ENCODE measurements at places on chromosomes 16 and 17.

GRCh38 chr17:82047379-82047778 is 4.2 kb downstream of the RFNG start:
- DNase-seq = no peak

DNA sequence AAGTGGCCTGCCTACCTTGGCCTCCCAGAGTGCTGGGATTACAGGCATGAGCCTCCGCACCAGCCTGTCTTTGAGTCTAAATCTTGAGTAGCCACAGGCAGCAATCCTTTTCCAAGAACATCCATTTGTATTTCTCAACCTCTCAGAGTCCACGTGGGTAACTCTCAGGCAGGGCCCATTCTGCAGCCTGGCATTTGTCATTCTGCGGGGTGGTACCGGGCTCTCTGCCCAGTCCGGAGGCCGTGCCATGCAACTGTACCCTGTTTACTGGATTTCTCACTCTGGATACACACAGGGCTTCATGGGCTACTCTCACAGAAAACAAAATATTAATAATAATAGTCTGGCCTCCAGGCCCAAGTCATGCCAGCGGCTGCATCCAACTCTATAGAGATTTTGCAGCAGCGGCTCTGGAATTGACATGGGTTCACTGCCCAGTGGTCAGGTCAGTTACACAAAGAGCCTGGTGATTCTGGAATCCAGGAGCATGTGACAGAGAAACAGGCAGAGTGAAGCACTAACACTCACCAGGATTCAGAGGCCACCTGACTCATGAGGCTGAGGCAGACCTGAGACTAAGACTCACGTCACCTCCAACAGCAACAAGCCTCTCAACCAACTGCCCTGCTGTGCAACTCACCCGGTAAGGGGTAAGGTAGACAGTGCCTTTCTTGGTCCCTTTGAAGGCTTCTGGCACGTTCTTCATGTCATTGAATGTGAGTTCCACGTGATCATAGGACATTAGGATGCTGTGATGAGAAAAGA is 4.0 kb downstream of the WBP2 start:
- DNase-seq = no peak

GRCh38 chr17:76124582-76125390 is 16.3 kb downstream of the FOXJ1 start:
- DNase-seq = no peak

DNA sequence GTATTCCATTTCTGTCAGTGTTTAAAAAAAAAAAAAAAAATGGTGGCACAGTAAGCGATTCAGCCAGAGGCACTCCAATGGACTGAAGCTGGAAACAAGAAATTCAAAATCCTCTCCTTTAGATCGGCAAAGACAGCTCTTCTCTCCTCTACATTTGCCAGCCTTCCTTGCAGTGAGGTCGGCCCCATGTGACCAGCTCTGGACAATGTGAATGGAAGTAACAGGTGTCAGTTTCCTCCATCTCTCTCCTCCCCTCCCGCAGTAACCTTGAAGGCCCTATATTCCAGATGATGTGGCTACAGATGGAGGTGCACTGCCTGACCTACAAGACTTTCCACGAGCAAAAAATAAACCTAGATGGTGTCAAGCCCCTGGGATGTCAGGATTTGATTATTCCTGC is 15.0 kb downstream of the CUEDC1 start:
- DNase-seq = no peak

GRCh38 chr17:61248399-61248798 is 151.2 kb upstream of the TBX2 start:
- no peak for DNase-seq

DNA sequence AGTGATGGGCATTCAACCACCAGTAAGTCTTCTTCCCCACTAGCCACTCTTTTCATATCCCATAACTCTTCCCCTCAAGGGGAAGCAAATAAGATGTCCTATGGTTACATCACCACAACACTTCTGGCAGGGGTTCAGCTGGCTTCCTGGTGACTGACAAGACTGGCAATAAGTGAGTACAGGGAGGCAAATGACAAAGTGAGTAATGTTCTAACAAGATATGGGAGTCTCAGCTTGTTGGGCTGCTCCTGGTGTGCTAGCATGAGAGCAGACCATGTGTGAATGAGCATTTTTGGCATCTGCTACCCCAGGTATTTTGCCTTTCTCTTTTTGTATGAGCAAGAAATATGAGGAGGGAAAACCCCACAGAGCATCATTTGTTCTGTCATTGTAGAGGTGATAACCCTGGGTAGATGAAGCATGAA is 9.9 kb downstream of the TMIGD1 start:
- no peak for DNase-seq

DNA sequence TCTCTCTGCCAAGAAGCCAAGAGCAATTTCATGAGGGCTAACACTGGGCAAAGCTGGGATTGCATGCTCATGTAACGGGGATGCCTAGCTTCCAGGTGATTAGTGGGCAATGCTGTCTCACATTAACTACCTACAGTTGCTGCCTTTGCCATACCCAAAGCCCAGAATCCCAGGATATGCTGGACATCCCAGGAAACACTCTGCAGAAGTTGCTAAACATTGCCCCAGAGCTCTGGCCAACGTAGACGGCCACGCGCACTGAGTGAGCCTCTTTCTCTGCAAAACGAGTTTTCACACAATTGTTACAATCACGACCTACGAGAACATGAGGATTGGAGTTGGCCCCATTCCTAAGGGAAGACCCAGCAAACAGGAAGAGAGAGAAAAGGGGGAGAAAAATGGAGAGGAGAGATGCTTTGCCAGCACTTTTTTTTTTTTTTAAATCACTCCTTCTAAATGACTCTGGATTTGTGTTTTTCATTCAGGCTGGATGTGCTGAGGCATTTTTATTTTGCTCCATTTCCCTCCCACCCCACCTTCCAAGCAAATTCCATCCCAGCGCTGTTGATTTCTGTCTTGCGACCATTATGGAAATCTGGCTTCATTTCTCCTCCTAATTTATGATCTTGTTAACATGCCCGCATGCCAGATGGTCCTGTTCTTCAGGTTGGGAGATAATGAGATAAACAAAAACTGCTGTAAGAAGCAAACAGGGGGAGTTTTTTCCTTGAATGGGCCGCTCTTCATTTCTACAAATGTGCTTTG is 112.8 kb upstream of the DNAH9 start:
- DNase-seq = no peak

DNA sequence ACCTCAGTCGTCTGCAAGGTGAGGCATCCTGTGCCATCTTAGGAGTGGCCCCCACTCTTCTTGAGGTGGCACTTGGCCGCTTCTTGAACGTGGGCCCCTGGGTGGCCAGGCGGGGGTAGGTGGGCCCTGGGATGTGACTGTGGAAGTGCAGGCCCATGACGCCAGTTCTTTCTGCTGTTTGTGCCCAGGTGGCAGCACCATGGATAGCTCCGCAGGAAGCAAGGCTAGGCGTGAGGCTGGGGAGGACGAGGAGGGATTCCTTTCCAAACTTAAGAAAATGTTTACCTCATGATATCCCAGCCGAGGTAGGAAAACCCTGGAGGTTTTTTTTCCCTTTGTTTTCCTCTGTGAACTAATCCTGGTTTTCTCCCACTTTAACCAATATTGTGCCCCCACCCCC is 19.8 kb downstream of the NMRAL1 start:
- DNase-seq = no peak

- DNase-seq = peak; percentile 94
Observed at GRCh38 chr17:68909066-68909465, 46.1 kb downstream of the ABCA8 start.

GRCh38 chr17:9419932-9420453 is 155.6 kb downstream of the STX8 start:
- no peak for DNase-seq

- DNase-seq = no peak
Observed at GRCh38 chr16:79422064-79422463, 178.5 kb downstream of the MAF start.

- no peak for DNase-seq
Observed at GRCh38 chr16:48117217-48118105, 38.3 kb downstream of the ABCC12 start.

DNA sequence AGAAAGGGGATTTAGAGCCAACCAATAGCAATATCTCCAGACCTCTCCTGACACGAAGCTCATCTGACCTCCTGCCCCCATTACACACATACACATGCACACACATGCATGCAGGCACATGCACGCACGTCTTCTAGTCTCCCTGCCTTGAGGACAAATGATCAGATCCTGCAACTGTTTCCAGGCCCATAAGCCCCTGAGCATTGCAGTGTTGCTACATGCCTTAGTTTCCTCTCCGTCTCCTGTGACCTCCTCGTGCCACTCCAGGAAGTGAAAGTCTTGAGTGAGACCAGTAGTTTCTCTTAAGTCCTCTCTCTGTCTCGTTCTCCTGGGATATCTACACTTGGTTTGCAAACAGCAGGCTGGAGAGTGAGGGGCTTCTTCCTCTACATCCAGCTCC is 8.2 kb downstream of the CIITA start:
- DNase-seq = no peak

GRCh38 chr17:38327936-38328335 is 15.8 kb downstream of the GPR179 start:
- no peak for DNase-seq

DNA sequence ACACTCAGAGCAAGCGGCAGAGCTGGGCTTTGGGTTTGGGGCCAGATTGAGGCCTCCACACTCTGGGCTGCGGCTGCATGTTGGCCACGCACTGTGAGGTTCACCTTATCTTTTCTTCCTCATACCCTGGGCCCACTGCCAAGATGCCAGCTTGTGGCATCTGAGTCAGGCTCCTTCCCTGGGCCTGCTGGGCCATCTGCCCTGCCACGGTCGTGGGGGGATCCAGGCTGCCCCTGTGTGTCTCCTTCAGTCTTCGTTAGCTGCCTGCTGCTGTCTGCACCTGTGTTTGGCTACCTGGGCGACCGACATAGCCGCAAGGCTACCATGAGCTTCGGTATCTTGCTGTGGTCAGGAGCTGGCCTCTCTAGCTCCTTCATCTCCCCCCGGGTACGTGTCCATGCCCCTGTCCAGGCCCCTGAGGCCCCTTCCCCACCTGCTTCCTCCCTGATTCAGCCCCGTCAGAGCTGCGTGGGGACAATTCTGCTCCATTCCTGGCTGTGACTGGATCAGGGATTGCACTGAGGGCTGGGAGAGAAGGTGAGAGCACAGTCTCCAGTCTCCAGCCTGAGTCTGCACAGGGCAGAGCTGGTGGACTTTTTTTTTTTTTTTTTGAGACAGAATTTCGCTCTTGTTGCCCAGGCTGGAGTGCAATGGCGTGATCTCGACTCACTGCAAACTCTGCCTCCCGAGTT is 11.2 kb downstream of the SPNS3 start:
- DNase-seq = no peak

- DNase-seq = no peak
Observed at GRCh38 chr16:35752773-35753558, 2293.6 kb downstream of the TP53TG3F start.

DNA sequence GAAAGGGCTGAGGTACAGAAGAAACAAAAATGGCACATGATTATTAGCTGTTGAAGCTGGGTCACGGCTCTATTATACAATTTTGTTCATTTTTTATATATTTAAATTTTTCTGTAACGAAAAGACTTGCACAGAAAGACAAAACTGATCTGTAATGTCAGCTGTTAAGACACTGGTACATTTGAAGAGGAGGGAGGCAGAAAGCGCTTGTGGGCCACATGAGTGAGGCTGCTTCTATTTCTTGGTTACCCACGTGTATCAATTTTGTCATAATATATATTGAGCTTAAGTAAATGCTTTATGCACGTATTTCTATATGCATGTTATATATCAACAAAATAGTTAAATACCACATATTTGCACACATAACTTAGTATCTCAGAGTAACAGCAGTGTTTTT is 151.8 kb upstream of the KCNJ18 start:
- DNase-seq = no peak

GRCh38 chr17:57913575-57914272 is 41.5 kb downstream of the CUEDC1 start:
- DNase-seq = no peak

- no peak for DNase-seq
Observed at GRCh38 chr17:62167076-62167475, 102.0 kb upstream of the MED13 start.

DNA sequence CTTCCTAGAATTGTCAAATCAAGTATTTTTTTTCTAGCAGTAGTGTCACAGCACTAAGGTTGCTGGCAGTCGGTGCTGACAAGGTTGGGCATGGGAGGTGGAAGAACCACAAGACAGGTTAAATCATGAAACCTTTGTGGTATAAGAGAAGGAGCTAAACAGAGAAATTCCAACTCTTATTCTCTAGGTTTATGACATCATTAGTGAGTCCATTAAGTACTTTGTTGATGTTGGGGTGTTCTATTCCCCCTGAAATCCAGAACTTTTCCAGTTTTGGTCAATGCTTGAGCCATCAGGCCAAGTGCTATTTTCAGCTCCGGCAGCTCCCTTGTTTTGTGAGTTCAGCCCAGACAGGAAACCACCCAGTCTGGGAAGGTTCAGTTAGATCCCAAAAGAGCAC is 206.0 kb upstream of the SOX9 start:
- no peak for DNase-seq

GRCh38 chr17:77821114-77821513 is 137.4 kb upstream of the TNRC6C start:
- DNase-seq = no peak

DNA sequence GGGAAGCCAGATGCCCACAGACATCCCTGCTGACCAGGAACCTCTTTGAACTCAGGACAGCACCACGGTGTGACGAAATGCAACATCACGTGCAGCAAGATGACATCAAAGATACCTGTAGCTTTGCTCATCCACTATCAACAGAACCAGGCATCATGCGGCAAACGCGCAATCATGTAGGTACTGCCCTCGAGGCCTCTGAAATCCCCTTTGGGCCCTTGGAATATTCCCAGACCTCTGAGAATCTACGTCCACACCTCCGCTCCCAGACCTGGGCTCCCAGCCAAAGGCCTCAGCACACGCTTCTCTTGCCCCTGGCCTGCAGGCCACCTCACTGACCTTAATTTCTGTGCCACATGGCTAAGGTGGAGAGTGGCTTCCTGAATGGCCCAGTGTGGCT is 7.3 kb downstream of the CX3CL1 start:
- DNase-seq = no peak

GRCh38 chr17:72592242-72592966 is 471.6 kb downstream of the SOX9 start:
- DNase-seq = no peak

- DNase-seq = no peak
Observed at GRCh38 chr17:42068979-42069378, 18.6 kb upstream of the C17orf113 start.

- DNase-seq = no peak
Observed at GRCh38 chr17:34447406-34447805, 84.4 kb upstream of the CCL1 start.

DNA sequence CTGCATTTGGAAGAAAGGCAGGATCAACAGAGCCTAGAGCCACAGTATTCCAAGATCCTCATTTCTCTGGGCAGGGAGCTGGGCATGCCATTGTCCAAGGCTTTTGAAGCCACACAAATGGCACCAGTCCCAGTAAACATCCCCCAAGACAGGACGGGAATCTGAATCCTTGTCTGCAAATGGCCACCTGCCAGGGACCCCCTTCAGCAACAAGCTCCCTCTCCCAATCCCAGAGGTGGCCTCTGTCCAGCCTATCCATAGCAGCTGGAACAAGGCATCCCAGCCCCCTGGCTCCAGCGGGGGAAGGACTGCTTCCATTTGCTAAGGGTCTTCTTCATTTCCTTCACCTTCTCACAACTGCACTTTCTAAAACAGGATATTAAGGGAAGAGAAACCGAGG is 204.4 kb downstream of the C16orf78 start:
- no peak for DNase-seq
